ENCODE measurements at places on chromosomes 4 and X. TPM values are rescaled to one million over a fixed set of nuclear protein-coding genes. Genes with fewer than 3 reads are reported as not detected.

The PCDH19 gene
- total RNA-seq: 0.03 TPM

The AMOT gene
- total RNA-seq: 1.4 TPM

The ADGRL3 gene
- not detected for total RNA-seq

The DRD5 gene
- total RNA-seq: not detected

DNA sequence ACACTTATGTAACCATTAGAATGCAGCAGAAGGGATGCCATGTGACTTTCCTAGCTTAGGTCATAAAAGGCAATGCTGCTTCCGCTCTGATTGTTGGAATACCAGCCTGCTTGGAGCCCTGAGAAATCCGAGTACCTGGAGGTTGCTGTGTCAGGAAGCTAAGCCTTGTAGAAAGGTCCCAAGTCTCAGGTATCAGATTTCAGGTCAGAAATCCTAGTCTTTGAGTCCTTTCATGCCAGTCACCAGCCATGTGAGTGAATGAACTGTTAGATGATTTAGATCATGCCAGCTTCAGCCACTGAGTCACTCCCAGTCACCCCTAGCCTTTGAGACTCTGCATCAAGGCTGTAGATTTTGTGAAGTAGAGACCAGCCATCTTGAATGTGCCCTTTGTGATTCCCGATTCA lies 23.5 kb downstream of the RAP1GDS1 start:
- DNase-seq: no peak

- no peak for DNase-seq
Measured at GRCh38 chr4:125507141-125507540, 192.4 kb downstream of the FAT4 start.

- DNase-seq: no peak
Measured at GRCh38 chr4:167234316-167234881, at the start of gene SPOCK3. TSS of gene SPOCK3 (minus strand) at chr4:167234494.

Measured in T-helper 17 cell (primary cell).